ENCODE measurements at places on chromosomes 1 and 21.

DNA sequence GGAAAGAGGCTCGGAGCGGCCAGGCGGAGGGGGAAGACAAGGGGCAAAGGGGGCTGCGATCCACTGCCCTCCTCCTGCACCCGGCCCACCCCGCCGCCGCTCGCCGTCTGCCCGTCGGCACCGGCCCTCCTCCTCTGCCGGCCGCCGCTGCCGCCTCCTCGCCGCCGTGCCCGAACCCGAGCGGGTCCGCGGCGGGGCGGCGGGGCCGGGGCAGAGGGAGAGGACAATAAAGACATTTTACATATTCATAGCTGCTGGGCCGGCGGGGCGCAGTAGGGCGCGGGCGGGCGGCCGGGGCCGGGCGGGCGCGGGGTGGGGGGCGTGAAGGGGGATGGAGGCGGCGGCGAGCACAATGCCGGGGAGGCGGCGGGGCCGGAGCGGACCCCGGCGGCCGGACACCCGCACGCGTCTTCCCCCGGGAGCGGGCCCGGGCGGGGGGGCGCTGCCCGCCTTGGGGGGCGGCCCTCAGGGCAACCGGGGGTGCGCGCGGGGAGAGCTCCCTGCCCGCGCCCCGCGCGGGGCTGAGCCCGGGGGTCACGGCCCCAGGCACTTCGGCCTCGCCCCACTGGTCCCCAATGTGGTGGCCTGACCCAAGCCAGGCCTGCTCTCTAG is 546 bp downstream of the POU2F1 start:
- DNase-seq, result peak; percentile 8

- no peak for DNase-seq
These were observed 85.8 kb upstream of the TMPRSS2 start for GRCh38 chr21:41593760-41594138.

DNA sequence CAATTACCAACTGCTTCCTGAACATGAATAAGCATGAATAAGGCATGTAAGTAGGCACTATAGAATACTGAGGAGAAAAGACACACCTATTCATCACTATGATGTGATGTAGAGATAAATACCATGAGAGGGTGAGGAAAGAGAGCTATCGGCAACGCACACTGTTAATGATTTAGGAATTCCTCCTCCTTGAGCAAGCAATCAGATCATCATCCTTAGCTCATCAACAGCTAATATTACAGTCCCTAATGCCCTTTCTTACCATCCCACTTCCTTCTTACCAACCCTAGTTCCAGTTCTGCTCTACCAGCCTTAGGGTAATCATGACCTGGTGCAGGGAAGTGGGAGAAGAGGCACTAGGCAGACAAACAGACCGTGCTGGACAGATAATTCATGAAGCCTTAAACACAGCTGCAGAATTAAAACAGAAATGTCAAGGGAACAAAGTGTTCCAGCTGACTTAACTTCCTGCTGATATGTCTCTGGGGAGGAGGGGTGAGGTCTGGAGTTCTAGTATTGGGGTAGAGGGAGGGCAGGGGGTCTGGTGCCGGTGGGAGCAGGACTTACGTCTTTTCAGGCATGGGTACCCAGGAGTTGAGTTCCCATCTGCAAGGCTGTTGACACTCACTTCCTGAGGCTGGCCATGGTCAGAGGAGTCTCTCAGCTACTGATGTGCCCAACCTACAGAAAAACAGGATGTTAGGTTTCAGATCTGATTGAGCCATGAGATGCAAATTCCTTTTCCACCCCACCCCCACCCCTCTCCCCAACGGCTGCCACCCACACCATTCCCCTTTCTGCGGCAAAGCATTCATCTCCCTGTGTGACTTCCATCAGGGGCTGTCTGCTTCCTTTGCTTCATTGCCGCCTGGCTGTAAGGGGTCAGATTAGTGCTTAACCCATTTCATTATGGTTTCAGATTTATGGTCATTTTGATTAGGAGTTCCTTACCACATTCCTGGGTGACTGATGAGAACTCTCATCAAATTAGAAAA is 12.6 kb upstream of the RCSD1 start:
- no peak for DNase-seq

- no peak for DNase-seq
These were observed 39.3 kb downstream of the TP73 start for GRCh38 chr1:3691421-3692204.

GRCh38 chr1:93605026-93605568 is 76.5 kb downstream of the BCAR3 start:
- DNase-seq, result no peak

DNA sequence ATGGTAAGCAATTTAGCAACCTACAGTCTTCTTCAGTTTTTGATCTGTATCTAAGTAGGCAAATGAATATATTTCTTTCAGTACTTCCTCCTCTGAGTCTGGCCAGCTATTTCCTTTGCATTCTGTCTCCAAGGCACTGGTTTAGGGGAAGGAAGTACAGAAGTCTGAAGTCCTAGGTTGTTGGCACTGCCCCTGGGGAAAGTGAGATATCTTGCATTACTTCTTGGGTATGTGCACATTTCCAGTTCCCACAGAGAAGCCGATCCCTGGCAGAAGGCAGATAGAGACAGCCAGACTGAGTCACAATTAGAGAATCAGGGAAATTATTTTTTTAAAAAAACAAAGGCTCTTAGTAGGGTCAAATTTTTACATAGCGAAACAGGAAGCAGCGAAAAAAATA is 98.8 kb downstream of the RASAL2 start:
- no peak for DNase-seq

DNA sequence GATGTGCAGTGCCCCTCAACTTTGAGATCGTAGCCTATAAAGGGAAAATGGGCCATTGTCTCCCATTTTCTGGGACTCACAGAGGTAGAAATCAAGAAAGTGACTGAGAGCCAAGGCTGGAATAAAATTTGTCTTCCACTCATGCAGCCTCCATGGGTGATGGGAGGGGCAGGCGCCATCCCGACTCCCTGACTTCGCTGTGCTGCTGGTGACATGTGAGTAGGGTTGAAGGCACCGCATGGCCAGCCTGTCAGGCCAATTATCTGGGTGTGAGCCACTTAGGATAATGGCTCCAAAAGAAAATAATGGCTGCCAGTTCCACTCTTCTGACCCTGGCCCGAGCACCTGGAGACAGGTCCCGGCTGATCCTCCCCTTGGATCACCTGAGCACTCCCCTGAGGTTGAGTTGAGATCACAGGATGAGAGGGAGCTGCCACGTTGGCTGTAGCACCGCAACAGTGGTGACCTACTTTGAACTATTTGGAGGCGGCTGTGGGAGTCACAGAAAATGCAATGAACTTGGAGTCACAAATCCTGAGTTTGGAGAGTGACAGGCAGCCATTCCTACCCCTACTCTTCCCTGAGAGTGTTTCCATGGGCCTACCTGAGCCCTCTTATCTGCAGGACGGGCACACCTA is 26.3 kb downstream of the CAPN9 start:
- DNase-seq, result no peak

DNA sequence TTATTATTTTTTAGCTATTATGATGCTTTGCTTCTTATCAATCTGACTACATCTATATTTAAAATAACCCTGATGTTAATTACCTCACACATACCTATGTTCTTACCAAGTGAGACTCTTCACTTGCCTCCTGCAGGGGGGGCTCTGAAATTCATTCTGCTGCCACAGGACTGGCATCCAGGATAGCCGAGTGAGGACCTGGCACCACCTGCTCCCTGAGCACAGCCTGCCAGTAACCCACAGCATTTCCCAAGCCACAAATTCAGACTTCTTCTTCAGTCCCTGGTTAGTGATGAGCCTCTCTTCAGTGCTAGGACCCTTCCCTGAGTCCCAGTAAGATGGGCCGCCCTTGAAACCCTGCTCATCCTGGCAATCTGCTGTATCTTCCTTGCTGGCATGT is 296.5 kb upstream of the PLXNA2 start:
- DNase-seq, result no peak

- no peak for DNase-seq
These were observed 849.1 kb downstream of the USP25 start for GRCh38 chr21:16578912-16579311.

DNA sequence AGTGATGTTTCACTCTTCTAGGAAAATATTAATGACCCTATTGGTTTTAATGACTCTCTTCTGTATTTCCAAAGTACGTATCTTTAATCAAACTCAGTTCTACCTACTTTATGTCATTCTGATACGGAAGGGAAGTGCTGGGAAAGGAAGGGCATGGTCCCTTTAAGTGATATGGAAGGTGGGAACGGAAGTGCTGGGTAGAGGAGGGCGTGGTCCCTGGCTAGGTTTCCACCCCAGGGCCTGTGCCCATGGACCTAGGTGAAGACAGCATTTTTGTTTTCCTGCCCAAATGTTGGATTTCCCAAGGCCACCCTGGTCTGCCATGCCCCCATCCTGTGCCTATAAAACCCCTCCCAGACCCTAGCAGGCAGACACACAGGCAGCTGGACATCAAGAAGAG is 24.0 kb downstream of the RGS4 start:
- DNase-seq, result no peak

DNA sequence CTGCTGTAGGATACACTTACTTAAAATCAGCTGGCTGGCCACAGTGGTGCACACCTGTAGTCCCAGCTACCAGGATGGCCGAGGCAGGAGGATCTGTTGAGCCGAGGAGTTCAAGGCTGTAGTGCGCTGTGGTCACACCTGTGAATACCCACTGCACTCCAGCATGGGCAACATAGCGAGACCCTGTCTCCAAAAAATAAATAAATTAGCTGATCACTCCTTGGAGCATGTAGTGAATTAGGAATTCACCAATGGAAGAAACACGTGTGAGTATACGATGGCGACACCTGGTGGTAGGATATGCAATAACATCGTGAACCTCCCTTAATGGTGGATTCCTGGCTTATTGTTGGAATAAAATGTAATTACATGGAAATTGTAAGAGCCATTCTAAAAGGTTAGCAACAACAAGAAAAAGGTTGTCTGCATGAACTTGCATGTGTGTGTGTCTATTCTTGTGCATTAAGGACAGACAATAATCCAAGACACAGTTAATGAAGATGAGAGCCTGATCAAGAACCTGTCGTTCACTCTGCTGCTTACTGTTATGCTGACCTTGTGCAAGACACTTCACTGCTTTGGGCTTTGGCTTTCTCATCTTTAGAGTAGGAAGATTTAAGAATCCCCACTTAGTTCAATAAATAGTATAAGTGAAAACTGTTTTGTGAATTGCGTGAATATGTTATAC is 38.6 kb upstream of the COX20 start:
- DNase-seq, result no peak

GRCh38 chr1:234433563-234434285 is 45.3 kb downstream of the TARBP1 start:
- DNase-seq, result no peak

DNA sequence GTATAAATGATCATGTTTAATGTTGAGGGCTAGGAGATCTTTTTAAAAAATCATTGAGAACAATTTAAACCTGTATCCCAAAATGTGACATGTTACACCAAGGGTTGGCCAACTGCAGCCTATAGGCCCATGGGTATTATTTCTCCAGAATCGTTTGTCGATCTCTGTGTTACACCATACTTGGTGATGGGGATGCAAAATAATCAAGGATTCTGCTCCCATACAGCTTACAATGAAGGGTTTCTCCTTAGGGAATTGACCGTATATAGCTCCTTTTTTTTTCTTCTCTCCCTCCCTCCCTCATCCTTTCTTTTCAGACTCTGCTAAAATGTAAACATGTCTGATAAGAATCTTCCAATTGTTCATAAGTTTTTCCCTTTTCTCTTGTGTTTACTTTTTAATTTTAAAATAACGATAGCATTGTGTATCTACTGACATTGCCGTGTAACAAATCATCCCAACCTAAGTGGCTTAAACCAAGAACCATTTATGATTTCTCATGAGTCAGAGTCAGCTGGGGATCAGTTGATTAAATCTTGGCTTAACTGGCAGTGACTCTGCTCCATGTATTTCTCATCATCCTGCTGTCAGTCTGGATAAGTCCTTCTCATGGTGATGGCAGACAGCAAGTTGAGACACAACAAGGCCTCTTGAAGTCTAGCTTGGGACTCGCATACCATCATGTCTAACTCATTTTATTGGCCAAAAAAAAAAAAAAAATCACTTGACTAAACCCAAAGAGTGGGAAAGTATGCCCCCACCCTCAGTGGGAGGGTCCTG is 48.0 kb downstream of the MARK1 start:
- DNase-seq, result no peak

DNA sequence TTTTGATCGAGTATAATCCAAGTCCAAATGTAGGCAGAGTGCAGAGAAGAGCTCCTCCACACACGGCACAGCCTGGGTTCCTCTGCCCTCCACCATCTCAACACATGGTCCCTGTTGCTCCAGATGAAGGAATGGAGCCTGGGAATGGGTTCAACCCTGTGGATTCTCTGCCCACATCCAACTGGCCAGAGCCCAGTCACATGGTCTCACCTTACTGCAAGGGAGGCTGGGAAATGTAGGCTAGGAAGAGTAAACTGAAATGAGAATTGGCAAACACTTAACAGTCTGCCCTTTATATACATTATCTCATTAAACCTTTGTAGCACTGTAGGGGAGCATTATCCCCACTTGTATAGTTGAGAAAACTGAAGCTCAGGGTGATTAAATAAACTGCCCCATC is 60.1 kb upstream of the RAB4A start:
- DNase-seq, result no peak

- DNase-seq, result no peak
These were observed 2.0 kb downstream of the ATF3 start for GRCh38 chr1:212610575-212610967.

DNA sequence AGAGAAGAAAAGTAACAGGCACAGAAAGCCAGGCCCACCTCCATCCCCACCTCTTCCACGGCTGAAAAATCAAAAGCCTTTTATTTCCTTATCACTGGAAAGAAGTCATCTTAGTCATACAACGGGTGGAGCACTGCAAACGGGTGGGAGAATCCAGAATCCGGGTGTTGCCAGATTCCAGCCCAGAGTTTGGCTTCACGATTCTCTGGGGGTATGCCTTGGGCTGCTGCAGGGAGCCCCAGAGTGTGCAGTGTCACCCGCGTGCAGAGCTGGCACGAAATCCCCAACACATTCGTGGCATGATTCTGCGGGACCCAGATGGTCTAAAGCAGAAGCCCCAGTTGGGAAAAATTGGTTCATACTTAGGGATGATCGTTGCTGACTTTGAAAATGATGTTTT is 2.6 kb upstream of the NPPA start:
- no peak for DNase-seq
